ENCODE measurements at places on chromosomes 12 and 14.
A peak's percentile ranks its signal among the peaks of the same experiment; 100 is the strongest.

- DNase-seq: no peak
Observed at GRCh38 chr12:41663598-41664265, 475.6 kb downstream of the PDZRN4 start.

DNA sequence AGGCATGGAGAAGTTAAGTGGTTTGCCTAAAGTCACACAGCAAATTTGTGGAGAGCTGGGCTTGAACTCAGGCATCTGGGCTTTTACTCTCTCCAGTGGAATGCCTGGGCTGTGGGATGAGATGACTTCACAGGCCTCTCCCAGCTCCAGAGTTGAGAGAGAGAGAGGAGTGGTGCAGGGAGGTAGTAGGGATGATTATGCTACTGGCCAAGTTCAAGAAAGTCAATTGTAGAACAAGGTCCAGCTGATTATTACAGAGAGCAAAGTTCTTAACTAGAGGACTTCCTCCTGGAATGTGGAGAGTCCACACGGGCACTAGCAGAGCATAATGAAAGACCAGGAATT lies 769 bp upstream of the EMP1 start:
- no peak for DNase-seq

GRCh38 chr12:32302218-32303173 lies 96.9 kb upstream of the FGD4 start:
- peak; percentile 49 for DNase-seq

DNA sequence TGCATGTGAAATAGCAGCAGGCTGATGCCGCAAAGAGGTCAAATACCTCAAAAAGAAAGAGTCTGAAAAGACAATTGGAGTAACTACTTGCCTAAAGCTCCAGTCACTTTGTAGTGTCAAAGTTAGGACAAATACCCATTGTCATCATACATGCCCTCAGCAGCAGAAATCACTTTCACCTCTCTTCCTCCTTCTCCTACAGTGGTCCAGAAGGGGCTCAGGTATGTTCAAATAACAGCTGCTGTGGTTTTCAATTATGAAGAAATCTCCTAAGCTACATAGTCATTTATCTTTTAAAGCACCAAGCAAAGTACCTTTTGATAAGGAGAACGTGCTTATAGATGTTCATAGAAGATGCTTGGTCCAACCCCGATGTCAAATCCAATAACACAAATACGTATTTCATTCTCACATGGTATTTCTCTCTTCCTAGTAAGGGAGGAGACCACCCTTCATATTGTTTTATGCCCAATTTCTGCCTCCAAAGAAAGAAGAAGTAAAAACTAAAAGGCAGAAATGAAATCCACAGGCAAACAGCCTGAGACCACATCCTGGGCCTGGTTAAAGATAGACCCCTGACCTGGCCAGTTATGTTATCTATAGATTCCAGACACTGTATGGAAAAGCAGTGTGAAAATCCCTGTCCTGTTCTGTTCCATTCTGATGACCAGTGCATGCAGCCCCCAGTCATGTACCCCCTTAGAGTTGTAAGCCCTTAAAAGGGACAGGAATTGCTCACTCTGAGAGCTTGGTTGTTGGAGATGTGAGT lies 23.7 kb downstream of the GYS2 start:
- no peak for DNase-seq

GRCh38 chr14:63760014-63760413 lies 32.1 kb upstream of the SGPP1 start:
- DNase-seq: no peak

DNA sequence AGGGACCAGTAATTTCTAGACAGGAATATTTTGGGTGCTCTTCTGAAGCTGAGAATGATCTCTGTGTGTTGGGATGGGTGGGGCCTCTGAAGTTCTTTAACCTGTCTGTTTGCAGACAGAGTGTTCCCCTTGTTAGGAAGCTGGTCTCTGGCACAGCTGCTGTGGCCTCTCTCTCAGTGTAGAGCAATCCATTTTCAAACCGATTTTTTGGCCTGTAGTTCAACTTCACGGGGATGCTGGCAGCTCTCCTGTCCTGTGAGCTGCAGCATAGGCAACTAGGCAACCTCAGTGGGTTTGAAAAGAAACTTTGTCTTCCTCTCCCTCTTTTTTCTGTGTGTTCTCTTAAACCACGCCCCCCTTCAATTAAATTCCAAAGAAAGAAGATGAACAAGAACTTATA lies 69.1 kb downstream of the SMOC1 start:
- no peak for DNase-seq

GRCh38 chr14:83780321-83780720 lies 1749.6 kb upstream of the FLRT2 start:
- DNase-seq: no peak

- no peak for DNase-seq
Observed at GRCh38 chr12:72658615-72659014, 386.4 kb downstream of the TRHDE start.

- DNase-seq: no peak
Observed at GRCh38 chr12:6428326-6428725, 16.4 kb upstream of the CD27 start.

GRCh38 chr12:82959821-82960220 lies 273.1 kb downstream of the TMTC2 start:
- no peak for DNase-seq

GRCh38 chr12:120470150-120470784 lies 719 bp upstream of the SRSF9 start:
- DNase-seq: no peak

- no peak for DNase-seq
Observed at GRCh38 chr14:65751510-65751909, 339.0 kb downstream of the FUT8 start.

DNA sequence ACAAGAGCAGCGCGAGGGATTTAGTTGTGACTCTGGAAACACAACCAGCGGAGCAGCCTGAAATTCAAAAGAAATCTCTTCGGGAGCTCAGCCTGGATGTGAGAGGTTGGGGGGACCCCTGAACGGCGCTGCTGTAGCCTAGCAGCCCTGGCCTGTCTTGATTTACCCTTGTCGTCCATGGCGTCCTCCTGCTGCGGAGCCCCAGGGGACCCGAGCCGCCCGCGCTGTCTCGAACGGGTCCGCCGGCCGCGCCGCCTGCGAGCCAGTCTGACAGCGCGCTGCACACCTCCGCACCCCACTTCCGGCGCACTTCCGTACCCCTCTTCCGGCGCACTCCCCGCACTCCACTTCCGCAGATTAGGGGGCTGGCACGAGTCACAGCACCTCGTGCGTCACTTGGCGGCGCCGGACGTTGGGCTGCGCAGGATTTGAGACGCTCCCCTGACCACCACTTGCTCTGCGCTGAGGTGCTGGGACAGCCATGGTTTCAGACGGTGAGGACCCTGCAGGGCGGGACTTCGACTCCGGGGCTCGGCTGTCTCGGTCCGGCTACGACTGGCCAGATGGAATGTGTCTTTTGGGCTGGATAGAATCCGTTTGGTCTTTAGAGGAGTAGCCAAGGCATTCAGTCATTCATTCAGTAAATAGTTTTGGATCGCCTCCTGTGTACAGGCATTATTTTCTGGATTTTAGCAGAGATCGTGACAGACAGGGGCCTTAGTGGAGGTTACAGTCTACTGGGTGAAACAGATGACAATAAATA lies at the start of the genes EIF2B1 and GTF2H3:
TSS of gene EIF2B1 (minus strand) at position 308 of the 763 bp plus-strand sequence. CDS start at position 179, 129 bp downstream.
TSS of gene GTF2H3 (plus strand) at position 451 of the 763 bp plus-strand sequence. CDS start at position 482, 31 bp downstream.
- DNase-seq: peak; percentile 91

- no peak for DNase-seq
Observed at GRCh38 chr12:5272018-5272785, 159.7 kb upstream of the NTF3 start.

GRCh38 chr12:124391340-124392261 lies 96.7 kb downstream of the RFLNA start:
- no peak for DNase-seq

DNA sequence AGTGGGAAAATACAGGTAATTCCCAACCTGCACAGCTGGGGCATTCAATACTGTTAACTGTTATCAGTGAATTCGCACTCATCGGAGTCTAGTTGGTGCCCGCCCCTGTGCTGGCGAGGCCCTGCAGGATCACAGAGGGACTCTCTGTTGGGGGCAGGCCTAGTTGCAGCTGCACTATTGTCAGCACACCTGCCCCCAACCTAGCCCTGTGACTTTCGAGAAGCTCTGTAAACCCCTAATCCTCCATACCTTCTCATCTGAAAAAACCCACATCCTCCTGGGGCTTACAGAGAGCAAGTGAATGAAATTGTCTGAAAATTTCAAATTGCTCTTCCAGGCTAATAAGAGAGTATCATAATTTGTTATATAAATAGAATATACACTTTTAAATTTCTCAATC lies 132.2 kb upstream of the NUDT4 start:
- DNase-seq: no peak

DNA sequence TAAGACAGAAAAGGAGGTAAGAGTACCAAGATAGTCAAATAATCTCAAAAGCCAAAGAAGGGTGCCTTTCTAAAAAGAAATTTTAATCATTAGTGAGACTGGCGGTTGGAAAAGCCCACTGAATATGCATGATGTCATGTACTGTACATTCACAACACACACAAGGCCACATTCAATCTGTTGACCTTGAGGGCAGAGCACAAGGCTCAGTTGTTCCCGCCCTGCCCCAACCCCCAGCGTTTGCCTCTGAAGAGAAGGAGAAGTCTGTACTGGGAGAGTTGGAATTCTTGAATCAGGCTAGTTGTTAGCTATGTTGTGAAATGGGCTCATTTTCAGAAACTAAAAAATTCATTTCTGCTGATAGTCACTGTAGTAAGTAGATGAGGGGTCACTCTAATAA lies 50.2 kb upstream of the NID2 start:
- DNase-seq: no peak

DNA sequence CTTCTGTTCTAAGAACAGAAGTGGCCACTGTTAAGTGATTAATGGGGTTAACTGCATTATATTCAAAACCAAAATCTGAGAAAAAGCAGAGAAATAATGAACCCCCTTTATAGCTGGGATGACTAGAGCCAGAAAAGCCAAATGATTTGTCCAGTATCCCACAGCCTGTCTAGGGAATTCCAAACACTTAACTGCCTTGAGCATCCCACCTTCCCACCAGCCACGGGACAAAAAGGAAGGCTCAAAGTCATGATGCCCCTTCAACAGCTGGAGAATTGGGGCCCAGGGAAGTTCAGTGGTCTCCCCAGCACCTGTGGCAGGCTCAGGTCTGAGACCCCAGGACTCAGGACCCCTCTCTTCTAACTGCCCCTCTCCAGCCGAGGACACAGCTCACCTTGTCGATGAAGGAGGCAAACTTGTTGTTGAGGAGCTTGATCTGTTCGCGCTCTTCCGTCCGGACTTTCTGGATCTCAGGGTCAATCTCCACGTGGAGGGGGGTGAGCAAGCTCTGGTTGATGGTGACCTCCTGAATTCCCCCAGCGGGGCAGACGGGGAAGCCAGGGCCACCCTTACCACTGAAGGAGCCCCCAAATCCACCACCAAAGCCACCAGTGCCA lies 605 bp downstream of the KRT4 start:
- DNase-seq: no peak

DNA sequence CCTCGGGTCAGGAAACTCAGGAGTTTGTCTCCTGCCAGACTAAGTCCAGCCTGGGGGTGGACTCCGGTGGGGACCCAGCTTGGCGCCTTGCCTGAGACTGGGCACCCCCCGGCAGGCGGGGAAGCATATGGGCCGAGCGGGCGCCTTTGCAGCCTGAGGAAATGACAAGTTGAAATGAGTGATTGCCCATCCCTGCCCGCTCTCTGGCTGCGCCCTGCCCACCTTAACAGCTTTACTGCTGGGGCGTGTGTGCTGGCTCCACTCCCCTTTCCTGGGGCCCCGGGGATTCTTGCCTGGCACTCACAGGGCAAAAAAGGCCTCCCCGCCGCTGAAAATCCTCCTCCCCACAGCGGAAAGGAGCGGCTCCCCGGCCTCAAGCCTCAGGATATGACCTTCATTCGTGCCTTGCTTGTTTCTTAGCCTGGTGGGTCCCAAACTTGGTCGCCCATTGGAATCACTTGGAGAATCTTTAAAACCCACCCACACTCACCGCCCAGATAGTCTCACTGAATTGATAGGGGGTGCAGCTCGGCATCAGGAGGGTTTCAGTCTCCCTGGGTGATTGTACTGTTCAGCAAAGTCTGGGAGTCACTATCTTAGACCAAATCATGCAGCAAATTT lies 1.5 kb downstream of the RFLNA start:
- no peak for DNase-seq

DNA sequence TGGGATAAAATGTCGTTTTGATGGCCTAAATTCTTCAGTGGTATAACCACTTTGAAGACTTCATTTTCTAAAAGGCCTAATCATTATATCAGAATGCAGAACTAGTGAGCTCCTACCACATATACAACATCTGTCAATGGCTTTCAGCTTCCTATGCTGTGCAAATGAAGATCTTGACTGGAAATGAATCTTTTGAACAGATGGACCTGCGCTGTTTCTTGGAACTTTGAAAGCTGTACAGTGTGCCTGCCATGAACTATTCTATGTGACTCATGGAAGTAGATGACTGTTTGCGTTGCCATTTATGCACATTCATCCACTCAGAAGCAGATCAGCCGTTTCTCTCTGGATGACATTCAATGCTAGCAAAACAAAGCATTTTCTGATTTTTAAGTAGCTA lies 542.2 kb upstream of the USP15 start:
- DNase-seq: no peak

- DNase-seq: peak; percentile 59
Observed at GRCh38 chr14:29548948-29549370, 378.7 kb downstream of the PRKD1 start.

- no peak for DNase-seq
Observed at GRCh38 chr14:42228611-42229010, 621.9 kb downstream of the LRFN5 start.

DNA sequence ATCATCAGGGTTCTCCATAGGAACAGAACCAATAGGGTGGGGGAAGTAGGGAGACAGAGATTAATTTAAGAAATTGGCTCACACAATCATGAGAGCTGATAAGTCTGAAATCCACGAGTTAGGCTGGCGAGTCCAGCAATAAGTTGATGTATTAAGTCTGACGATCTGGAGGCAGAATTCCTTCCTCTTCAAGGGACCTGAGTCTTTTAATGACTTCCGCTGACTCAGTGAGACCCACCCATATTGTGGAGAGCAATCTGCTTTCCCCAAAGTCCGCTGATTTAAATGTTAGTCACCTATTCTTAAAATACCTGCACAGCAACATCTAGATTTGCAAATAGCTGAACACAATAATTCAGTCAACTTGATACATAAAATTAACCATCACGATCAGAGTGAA lies 97.8 kb downstream of the SPTSSA start:
- DNase-seq: no peak

DNA sequence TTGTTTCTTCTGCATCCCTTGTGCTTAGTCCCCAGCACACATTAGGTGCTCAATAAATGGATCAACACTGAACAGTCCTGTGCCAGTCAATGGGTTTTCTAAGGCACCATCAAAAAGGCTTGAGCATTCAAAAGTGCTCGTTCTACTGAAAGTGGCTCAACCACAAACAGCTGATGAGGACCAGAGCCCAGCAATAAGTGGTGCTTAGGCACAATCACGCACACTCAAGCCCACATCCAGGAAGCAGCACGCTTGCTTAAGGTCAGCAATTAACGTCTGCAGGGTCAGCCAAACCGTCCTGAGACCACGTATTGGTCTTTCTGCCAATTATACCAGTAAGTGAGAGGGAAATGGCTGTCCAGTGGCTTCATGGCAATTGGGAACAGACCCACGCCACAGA lies 56.5 kb downstream of the PRIMA1 start:
- no peak for DNase-seq

DNA sequence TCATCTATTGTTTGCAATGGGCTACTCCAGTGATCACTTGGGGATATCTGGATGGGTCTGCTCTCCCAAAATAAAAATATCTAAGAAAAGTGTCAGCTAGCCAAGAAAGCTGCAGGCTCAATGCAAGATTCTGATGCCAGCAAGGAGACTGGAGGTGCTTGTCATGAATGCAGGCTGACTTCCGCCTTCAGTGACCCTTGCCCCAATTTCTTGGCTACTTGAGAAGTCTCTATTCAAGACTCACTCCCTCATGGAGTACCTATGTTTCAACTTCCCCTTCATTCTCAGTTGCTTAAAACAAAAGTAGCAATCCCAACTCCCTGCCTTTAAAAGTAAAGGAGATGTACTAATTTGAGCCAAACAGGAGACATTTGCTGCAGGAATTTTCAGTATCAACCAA lies 123.9 kb downstream of the GPR65 start:
- DNase-seq: no peak
